ENCODE measurements at places on chromosomes 6 and 20.

GRCh38 chr20:37644605-37645004, 49.2 kb upstream of the CTNNBL1 start:
- no peak for DNase-seq

DNA sequence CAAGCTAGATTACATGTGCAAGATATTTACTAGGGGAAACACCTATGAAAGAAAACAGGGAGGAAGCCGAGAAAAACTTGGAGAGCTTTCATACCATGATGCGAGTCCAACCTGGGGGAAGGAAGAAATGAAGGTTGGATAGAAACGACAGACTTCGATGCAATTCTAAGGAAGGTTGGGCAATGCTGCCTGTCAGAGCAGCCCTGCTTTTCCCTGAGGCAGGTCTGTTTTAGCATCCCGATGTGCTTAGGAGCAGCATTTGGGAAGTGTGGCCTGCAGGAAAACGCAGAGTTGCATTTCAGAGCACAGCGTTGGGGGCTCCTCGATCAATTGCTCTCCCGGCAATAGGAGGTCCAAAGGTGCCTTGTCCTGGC, 91.9 kb upstream of the DTNBP1 start:
- DNase-seq = no peak

GRCh38 chr6:157145656-157146285, 177.5 kb downstream of the TMEM242 start:
- DNase-seq = no peak

DNA sequence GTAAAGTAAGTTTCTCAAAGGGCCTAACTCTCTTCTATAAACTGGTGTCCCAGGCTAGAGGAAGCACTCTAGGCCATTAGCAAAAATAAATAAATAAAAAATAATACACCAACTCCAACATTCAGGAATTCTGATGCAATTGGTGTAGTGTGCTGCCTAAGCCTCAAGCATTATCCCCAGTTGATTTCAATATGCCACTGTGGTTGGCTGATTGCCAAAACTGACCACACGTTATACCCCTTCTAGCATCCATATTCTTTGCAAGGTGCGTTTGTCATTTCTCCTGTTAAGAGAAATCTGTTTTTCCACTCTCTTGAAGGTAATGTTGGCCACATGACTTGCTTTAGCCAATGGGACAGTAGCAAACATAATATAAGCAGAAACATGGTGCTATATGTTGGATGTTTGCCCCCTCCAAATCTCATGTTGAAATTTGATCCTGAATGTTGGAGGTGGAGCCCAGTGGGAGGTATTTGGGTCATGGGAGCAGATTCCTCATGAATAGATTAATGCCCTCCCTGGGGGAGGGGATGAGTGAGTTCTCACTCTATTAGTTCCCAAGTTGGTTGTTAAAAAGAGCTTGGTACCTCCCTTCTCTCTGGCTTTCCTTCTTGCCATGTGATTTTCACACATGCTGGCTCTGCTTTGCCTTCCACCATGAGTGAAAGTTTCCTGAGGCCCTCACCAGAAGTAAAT, 71.9 kb upstream of the PLCB4 start:
- no peak for DNase-seq

DNA sequence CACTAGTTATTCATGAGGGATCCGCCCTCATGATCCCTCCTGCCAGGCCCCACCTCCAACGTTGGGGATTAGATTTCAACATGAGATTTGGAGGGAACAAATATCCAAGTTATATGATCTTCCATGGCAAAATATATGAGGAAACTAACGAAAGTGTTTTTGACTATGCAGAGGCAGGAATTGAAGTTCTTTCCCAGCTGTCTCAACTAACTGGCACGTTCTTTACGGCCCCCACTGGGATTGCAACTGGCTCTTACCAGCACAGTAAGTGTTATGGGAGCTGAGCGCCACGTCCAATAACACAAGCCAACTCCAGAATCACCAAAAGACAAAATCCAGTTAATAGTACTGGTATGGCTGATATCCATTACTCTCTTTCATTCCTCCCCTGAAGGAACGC, 66.6 kb downstream of the ECT2L start:
- DNase-seq = no peak

DNA sequence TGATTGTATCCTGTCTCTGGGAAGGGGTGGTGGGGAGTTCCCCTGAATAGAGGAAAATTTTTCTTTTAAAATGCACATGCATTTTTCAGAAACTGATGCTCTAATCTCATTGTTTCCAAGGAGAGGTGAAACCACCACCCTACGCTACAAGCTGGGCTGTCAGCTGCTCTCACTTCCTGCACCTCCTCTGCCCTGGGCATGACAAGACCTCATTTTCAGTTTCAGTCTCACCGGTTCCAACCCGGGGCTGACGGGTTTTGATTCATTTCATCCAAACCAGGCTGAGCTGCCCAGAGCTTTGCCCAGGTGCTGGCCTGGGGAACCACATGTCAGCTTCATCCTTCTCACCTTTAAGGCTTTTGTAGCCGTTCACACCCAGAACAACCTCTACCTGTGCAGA, 99.7 kb downstream of the EYA2 start:
- DNase-seq = no peak

All from BJ (cell line).